ENCODE measurements at places on chromosomes 2 and 18. TPM values are rescaled to one million over a fixed set of nuclear protein-coding genes. Genes with fewer than 3 reads are reported as not detected.
A peak's percentile ranks its signal among the peaks of the same experiment; 100 is the strongest.

FBXO36 gene
- total RNA-seq = 2.8 TPM

CDKL4 gene
- total RNA-seq = 0.29 TPM

DNA sequence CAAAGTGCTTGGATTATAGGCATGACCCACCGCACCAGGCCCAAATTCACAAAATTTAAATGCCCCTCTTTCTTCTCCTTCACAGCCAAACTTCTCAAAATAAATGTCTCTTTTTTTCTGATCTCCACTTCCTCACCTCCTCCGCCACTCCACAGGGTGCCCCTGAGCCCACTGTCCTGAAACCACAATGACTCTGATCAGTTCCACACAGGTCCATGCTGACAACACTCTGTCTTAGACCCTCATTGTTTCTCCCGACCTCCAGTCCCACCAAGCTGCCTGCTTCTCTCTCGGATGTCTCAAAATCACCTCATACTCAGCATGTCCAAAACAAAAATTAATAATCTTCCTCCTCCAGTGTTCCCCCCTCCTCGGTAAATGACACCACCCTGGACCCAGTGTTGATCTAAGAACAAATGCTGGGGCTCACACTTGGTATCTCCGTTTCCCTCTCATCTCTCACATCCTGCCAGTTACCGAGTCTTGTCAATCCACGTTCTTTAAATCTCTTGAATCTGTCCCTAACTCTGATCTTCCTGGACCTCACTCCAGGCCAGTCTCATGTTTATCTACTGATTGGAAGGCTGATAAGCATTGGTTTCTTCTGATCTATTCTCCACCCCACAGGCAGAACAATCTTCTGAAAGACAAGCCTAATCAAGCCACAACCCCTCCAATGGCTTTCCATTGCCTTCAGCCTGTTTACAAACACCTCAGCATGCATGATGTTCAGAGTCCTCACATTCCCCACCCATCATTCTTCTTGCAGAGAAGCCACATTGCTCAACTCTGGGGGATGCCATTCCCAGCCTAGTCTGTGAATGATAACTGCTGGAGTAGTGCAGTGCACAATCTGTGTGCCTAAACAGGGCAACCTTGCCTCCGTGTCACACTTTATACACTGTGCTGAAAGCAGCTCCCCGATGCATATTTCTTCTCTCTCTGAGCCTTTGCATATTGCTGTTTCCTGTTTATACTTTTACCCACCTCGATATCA, 12.4 kb upstream of the ANKRD44 start:
- DNase-seq = peak; percentile 29

DNA sequence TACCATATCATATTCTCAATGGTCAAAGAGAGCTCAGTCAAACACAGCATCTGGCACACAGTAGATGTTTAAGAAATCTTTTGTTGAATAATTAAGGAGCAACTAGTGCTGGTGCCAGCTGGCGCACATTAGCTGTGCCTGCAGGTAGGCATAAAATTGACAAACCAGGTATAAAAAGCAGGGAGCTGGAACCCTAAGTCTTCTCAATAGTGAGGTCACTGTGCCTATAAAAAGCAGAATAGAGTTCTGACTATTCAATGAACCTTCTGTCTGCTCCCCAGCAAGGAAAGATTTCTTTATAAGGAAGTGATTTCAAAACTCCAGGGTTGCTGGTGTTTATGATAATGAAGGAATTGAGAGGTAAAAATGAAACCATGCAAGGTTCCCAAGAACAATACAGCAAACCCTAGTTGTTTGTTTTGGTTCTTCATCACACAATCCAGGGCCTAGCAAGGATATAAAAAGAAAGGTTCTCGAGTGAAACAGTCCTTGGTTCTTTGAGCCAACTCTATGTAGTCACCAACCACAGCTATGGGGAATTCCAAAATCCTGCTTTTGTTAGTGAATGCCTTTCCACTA, 76.1 kb downstream of the THADA start:
- no peak for DNase-seq

- DNase-seq = peak; percentile 75
Measured at GRCh38 chr18:58669731-58670378, 1.4 kb upstream of the MALT1 start.
